ENCODE measurements at places on chromosomes 1 and 21. TPM values are rescaled to one million over a fixed set of nuclear protein-coding genes. Genes with fewer than 3 reads are reported as not detected.

The IL23R gene
- not detected for polyA plus RNA-seq

The ARPC5 gene
- 150 TPM for polyA plus RNA-seq

- no peak for DNase-seq
Measured at GRCh38 chr1:20411196-20411980, 74.6 kb downstream of the CAMK2N1 start.

GRCh38 chr21:17775431-17776126 is 43.6 kb downstream of the C21orf91 start:
- no peak for DNase-seq

The SPATA45 gene
- polyA plus RNA-seq, result not detected

DNA sequence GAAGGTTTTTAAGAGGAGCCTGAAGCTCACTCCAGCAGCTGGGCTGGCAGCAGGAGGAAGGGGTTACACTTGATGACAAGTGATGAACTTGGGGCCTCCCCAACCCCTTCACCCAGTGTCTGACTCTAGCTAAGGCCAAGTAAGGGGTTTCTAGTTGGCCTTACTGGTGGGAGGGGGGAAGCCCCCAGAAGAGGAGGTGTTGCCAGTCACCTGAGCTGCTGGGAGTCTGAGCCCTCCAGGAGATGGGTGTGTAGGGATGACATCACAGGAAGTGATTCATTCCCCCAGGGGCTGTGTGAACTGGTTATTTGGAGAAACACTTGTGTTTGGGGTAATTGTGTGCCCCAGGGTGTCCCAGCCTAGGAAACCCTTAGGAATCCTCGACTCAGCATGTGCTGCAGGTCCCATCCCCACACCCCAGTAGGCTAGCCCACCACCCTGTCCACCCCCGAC is 3.1 kb downstream of the PADI1 start:
- no peak for DNase-seq

GRCh38 chr21:25368531-25368930 is 238.8 kb downstream of the MRPL39 start:
- DNase-seq, result no peak

GRCh38 chr1:9249534-9250410 is 15.2 kb downstream of the H6PD start:
- DNase-seq, result no peak

- DNase-seq, result no peak
Measured at GRCh38 chr1:217528271-217528670, 102.6 kb downstream of the GPATCH2 start.

The DISP3 gene
- polyA plus RNA-seq, result 12.0 TPM

The B3GALT2 gene
- polyA plus RNA-seq, result 2.3 TPM

DNA sequence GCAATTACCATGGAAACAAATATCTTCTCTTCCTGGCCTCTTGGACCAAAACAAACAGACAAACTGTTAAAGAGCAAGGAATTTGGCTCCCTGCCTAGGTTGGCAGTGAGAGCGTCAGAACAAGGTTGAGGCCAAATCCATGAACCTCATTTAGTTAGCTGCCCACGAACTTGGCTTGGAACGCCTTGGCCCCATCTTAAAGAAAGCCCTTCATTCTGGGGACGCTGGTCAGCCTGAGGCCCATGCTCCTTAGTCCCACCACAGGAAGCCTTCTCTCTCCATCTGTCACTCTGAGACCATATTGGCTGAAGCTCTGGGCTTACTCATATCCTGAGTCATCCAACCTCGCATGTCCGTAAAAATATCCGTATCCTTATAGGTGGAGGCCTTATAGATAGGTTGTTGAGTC is 62.4 kb upstream of the DIRAS3 start:
- DNase-seq, result peak; percentile 73

- DNase-seq, result no peak
Measured at GRCh38 chr21:33514229-33514628, 22.7 kb upstream of the DNAJC28 start.

The KRTAP10-8 gene
- not detected for polyA plus RNA-seq

All from brain (organoid and tissue), 16 donors.